ENCODE measurements at places on chromosomes 7 and 10.

- no peaks in the 10 kb centered on the region for H3K36me3 ChIP-seq
- DNase-seq = no peak
- H3K27me3 ChIP-seq = no peaks in the 10 kb centered on the region
- no peak overlapping the region for H3K4me3 ChIP-seq
- H3K27ac ChIP-seq = no peak overlapping the region
Measured at GRCh38 chr10:103792547-103792946, 62.8 kb downstream of the SH3PXD2A start.

DNA sequence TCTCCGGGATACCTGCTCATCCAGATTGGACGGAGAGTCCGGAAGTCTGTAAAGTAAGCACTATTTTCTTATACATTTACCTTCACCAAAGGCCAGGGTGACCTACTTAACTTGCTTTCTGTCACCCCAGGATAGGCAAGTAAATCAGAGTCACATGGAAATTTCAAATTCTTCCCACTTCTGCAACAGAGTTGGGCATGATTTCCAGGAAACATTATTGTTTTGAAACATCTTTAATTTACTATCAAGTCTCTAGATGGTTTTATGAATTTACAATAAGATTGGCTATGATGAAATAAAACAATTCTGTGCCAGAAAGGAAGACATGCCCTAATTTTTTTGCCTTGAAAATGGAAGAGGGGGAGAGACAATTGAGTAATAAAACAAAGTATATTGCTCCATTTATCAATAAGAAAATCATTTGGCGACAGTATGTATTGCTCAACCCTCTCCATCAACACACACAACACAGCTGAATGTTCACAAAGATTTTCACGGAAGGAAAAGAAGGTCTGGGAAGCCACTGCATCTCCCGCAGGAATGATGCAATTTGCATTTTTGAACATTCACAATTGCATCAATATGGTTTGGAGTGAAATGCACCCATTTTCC, 702.8 kb downstream of the PARD3 start:
- peaks cover 3% of the 10 kb centered on the region for H3K4me1 ChIP-seq
- peaks cover 6% of the 10 kb centered on the region for H3K36me3 ChIP-seq
- H3K27me3 ChIP-seq = no peaks in the 10 kb centered on the region
- no peak overlapping the region for H3K27ac ChIP-seq

- peaks cover 24% of the 10 kb centered on the region for H3K4me1 ChIP-seq
- peak overlapping the region; percentile 99 for H3K27ac ChIP-seq
- H3K27me3 ChIP-seq = no peaks in the 10 kb centered on the region
- no peaks in the 10 kb centered on the region for H3K36me3 ChIP-seq
- DNase-seq = no peak
Measured at GRCh38 chr10:73625004-73625883, 16.0 kb downstream of the MYOZ1 start.

DNA sequence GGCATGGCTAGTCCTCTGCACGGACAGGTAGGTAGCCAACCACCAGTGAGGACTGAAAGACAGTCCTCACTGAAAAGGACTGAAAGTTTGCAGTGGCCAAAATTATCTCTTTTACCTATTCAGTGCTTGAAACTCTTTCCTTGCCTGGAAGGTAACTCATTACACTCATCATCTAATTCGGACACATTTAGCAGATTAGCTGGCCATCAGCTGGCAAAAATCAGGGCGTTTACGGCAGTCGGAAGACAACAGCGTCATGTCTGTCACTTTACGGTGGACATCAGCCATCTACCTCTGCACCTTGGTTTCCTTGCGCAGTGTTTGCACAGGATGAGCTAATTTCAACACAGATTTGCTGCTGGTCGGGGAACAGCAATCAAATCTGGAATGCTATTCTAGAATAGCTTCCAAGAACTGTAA, 740 bp downstream of the ANXA7 start:
- no peaks in the 10 kb centered on the region for H3K36me3 ChIP-seq
- no peaks in the 10 kb centered on the region for H3K27me3 ChIP-seq
- peak overlapping the region; percentile 79 for H3K4me3 ChIP-seq
- peaks cover 37% of the 10 kb centered on the region for H3K4me1 ChIP-seq
- no peak for DNase-seq
- H3K27ac ChIP-seq = peak overlapping the region; percentile 95

GRCh38 chr10:122112625-122113160, 123.7 kb downstream of the TACC2 start:
- H3K4me3 ChIP-seq = peak overlapping the region; percentile 88
- peaks cover 48% of the 10 kb centered on the region for H3K4me1 ChIP-seq
- H3K27ac ChIP-seq = peak overlapping the region; percentile 98
- H3K27me3 ChIP-seq = no peaks in the 10 kb centered on the region
- H3K36me3 ChIP-seq = no peaks in the 10 kb centered on the region

DNA sequence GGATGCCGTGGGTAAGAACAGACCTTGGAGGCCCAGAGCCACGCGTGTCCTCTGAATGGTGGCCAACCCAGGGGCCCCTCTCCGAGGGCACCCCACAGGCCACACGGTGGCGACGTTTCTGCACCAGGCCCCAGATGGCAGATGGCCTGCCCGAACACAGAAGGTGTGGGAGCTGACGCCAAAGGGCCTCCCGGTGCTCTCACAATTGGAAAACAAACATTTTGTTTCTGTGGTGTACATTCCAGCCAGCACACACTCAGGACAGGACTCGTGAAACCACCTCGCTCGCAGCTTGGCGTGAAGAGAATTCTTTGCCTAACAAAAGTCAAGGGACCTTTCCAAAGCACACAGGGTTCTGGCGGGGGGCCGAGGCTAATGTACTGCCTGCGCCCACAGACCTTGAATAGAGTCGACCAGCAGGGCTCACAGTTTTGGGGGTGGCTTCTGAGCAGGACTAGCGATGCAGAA, 112.1 kb downstream of the FAM53B start:
- no peak overlapping the region for H3K4me3 ChIP-seq
- DNase-seq = no peak
- peaks cover 13% of the 10 kb centered on the region for H3K4me1 ChIP-seq
- H3K27me3 ChIP-seq = no peaks in the 10 kb centered on the region
- no peak overlapping the region for H3K27ac ChIP-seq

GRCh38 chr7:49669692-49670260, 103.7 kb upstream of the VWC2 start:
- H3K4me1 ChIP-seq = no peaks in the 10 kb centered on the region
- H3K4me3 ChIP-seq = no peak overlapping the region
- no peaks in the 10 kb centered on the region for H3K27me3 ChIP-seq
- DNase-seq = no peak
- H3K36me3 ChIP-seq = no peaks in the 10 kb centered on the region

DNA sequence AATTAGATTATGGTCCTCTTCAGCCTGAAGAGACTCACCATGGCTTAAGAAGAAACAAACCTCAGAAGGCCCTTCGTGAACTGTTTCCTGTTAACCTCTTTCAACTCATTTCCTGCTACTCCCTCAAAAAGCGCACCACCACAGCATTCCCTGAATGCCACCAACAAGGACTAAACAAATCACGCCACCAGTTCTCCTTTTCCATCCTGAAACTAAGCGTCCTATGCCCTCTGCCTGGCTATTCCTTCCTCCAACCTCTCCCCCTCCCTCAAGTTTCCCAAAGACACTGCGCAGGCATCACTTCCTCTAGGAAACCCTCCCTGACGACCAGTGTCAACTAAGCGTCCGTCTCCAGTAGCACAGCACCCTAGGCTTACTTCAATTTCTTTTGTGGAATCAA, 12.0 kb downstream of the YWHAG start:
- H3K36me3 ChIP-seq = peaks cover 42% of the 10 kb centered on the region
- DNase-seq = no peak
- H3K4me1 ChIP-seq = peaks cover 60% of the 10 kb centered on the region
- H3K27ac ChIP-seq = peak overlapping the region; percentile 57
- no peak overlapping the region for H3K4me3 ChIP-seq
- no peaks in the 10 kb centered on the region for H3K27me3 ChIP-seq
